ENCODE measurements at places on chromosomes 1 and 21.

DNA sequence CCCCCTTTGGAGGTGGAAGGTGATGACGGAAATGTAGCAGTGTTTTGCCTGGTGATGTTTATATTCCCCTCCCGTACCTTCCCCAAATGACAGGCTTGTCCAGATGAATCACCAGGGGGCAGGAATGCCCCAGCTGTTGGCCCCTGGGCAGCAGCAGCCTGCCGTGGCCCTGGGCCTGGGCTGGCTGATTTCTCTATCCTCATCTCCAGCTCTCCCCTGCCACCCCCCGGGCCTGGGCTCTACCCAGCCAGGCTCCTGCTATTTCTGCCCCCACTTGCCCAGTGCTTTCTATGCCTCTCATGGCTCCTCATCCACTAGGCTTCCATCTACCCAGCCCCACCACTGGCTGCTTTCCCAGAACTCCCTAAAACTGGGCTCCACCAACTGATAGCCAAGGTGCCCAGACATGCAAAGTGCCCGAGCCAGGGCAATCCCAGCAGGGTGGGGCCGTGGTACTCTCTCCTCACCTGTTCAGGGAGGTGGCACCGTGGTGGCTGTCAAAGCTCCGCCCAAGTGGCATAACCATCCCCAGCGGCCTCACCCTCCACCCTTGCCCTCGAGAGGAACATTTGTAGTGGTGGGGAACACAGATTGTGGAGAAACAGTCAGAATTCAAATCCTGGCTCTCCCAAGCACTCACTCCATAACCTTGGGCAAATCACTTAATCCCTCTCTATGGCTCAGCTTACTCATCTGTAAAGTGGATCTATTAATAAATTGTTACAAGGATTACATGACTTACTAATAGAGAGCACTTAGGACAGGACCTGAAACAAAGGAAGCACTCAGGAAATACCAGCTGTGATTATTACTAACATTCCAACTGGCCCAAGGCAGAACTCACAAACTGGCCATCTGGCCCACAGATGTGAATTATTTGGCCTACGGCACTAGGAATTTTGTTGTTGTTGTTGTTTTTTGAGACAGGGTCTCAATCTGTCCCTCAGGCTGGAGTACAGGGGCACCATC is 12.8 kb upstream of the ECE1 start:
- no peak for DNase-seq

GRCh38 chr1:91523482-91523881 is 22.8 kb downstream of the CDC7 start:
- peak; percentile 71 for DNase-seq

DNA sequence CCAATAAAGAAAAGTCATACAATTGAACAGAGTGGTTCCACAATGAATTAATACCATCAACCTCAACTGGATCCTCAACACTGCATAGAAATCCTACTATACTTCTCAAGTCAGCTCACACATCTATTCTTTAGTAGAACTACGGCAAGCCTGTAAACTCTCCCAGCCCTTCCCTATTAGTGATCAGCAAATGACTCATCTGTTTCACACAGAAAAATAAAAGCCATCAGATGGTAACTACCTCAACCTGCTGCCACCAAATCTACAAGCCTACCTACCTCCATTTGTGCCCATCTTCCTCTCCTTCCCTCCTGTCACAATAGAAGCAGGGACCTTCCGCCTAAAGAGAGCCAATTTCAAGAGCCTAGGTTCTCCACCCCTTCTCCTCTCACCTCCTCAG is 63.6 kb downstream of the DMAP1 start:
- no peak for DNase-seq

DNA sequence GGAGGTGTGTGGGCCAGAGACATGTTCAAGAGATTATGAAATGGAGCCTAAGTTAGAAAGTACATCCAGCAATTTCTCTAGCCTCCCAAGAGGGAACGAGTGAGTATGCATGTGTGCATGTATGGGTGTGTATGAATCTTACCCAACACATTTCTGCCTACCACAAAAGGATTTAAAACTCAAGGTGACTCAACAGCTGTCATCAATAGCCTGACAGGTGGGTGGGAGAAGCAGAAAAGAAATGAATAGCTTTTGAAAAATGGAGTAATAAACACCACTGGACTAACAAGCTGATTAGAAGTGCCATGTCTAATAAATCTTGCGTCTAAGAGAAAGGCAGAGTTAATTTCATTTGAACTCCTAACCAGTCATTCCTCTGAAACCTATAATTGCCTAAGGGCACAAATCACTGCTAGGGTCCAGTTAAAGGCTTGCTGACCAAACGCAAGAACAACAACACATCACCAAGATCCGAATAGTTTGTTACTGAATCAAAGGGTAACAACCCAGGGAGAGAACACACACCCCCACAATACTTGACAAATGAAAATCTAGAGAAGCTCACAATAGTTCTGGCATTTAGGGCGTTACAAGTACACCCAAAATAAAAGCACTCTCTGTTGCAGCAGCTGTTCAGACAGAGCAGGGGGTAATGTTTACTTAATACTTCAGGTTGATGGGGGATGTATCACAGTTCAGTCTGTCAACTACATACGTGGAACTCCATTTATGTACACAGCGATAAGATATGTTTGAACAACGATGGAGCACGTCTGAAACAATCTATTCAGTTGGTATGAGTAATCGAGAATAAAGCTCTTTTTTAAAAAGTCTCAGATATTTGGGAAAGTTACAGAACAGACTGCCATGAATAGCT is 1.4 kb downstream of the KIAA0319L start:
- no peak for DNase-seq

DNA sequence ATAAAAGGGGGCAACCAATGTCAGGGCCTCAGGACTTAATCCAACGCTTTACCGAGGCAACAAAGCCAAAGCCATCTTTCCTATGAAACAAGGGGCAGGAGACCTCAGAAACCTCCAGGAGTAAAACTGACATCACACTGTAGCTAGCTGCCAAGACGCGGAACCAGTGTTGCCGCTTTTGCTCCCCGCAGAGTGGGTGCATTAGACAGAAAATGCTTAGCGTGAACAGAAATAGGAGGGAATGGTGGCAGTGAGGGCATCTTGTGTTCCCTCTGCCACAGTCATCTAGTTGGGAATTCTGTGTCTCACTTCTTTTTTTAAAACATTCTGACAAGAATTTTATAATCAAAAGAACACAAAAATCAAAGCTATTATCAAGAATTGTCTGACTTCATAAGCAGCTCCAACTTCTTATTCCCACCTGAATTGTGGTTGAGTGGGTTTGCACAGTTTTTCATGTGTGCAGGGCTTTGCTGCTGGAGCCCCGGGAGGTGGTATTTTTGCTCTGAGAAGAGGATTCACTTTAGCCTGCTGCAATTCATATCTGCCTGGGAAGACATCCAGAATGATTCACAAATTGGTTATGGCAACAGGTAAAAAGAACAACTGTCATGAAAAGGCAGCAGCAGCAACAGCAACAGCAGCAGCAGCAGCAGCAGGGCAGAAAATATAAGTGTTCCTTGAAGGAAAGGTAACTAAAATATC is 82.2 kb upstream of the DIRAS3 start:
- DNase-seq: no peak

GRCh38 chr1:150194381-150195031 is 41.4 kb downstream of the ANP32E start:
- no peak for DNase-seq

DNA sequence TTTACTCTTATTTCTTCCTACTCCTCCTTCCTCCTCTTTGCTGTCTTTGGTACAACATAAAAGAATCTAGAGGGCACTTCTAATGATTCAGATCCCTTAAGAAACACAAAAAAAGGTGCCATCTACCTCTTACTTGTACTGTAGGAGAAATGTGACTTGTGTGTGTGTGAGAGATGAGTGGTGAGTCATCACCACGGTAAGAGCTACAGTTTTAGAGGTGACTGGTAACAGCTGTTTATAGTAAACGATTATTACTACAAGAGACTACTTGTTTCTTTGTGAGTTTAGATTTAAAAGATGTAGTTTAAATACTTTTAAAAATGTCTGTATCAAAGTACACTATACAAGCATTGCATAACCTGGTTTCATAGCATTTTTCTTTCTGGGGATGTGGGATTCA is 40.4 kb downstream of the SLC35D1 start:
- DNase-seq: no peak

GRCh38 chr1:162215902-162216301 is 146.4 kb downstream of the NOS1AP start:
- DNase-seq: no peak

- DNase-seq: no peak
Observed at GRCh38 chr1:53524428-53525375, 65.5 kb downstream of the DMRTB1 start.

GRCh38 chr1:24872061-24872850 is 57.8 kb downstream of the RUNX3 start:
- DNase-seq: no peak
